ENCODE measurements at places on chromosomes 3 and 15.

DNA sequence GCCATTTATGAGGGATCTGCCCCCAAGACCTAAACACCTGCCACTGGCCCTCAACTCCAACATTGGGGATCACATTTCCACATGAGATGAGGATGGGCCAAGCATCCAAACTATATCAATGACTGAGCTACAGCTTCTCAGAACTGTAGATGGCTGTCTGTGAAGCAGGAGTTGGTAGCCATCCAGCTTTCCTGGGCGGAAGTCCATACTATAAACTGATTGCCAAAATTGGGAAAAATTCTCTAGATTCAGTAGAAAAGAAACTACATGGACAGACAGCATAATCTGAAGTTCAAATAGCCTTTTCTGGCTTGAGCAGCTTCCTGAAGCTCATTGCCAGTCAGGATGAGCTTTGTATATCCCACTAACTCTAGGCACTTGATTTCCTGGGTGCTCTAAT, 214.7 kb upstream of the ZBTB20 start:
- no peak for DNase-seq

DNA sequence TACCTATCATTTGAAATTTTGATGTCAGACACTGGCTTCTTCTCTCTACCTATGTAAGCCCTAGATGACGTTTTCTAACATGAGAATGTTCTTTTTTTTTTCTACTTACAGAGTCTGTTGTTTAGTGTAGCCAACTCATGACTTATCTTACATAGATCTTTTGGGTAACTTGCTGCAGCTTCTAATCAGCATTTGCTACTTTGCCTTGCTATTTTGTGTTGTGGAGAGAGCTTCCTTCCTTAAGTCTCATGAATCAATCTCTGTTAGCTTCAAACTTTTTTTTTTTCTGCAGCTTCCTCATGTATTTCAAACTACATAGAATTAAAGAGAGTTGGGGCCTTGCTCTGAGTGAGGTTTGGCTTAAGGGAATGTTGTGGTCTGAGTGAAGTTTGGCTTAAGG, 568.7 kb upstream of the BCHE start:
- no peak for DNase-seq

DNA sequence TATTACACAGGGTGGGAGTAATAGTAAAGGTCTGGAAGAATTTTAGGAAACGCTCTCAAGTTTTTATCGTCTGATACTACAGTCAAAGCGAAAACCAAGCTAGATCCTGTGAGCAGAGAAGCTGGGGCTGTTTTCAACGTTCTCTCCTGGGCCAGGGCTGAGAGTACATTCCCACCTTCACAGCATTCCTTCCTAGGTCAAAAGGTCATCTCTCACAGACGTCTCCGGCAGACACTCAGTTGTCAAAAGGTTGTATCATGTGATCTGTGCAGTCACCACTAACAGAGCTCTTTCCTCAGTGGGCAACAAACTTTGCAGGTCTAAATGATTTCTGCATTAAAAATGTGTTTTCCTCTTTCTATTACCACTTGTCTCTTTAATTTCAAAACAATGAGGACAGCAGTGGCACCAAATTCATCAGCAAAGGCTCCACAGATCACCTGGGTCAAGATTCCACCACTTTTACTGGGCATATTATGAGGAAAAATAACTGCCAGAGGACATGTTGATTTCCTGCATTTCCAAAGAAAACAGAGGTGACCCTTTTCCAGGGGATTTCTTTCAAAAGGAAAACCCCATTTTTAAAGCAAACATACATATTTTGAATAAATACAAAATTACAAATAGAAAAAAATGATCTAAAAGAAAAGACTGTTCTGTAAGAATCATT, 41.9 kb downstream of the MEIS2 start:
- no peak for DNase-seq

DNA sequence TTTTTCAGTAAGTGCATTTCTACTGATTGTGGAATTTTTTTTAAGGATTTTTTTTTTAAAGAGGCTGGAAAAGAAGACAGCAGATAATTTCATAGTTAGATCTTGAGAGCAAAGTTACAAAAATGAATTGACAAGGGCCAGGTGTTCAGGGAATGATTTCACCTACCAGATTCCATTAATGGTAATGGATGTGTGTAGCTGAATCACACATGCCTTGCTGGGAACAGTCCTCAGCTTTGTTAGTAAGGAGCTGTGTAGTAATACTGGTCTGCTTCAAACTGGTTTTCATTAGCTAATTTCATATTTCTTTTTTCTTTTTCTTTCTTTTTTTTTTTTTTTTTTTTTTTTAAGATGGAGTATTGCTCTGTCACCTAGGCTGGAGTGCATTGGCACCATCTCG, 16.0 kb downstream of the NR1D2 start:
- DNase-seq: no peak

GRCh38 chr3:56960234-56960917, 100.1 kb upstream of the SPATA12 start:
- peak; percentile 58 for DNase-seq

Measured in GM10248 (cell line).